ENCODE measurements at places on chromosomes 3 and 15.

GRCh38 chr3:56778893-56779292 is 22.9 kb downstream of the ARHGEF3 start:
- no peak for DNase-seq

GRCh38 chr3:127800508-127800907 is 21.8 kb downstream of the MGLL start:
- DNase-seq = peak; percentile 87

DNA sequence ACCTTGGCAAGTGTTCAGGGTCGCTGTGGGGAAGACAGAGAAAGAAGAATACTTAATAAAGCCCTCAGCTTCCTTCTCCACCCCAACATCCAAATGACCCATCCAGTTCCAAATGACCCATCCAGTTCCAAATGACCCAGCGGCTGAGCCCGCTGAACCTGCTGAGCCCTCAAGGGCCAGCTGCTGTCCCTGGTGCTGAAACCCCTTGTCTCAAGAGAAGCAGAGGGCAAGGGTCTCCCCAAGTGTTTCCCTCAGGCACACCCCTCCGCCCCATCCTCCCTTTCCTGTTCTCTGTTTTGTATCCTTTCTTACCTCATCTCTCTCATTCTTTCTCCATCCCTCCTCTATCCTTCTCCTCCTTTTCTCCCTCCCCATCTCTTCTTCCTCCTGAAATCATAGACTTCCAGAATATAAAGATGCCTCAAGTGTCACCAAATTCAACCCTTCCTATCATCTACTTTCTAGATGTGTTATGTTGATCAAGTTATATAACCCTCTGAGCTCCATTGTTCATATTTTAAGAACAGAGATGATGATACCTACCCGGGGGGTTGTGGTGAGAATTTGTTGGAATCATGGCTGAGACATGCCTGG is 29.0 kb downstream of the CCDC33 start:
- DNase-seq = no peak

DNA sequence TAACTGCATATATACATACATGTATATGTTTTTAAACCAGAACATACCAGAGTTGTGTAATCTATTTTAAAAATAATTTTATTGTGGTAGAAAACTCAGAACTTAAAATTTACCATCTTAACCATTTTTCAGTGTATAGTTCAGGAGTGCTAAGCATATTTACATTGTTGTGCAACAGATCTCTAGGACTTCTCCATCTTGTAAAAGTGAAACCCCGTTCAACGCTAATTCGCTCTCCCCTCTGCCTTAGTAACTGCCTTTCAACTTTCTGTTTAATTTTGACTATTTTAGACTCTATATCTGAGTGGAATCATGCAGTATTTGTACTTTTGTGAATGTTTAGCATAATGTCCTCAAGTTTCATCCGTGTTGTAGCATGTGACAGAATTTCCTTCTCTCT is 51.8 kb upstream of the SSR3 start:
- DNase-seq = no peak

DNA sequence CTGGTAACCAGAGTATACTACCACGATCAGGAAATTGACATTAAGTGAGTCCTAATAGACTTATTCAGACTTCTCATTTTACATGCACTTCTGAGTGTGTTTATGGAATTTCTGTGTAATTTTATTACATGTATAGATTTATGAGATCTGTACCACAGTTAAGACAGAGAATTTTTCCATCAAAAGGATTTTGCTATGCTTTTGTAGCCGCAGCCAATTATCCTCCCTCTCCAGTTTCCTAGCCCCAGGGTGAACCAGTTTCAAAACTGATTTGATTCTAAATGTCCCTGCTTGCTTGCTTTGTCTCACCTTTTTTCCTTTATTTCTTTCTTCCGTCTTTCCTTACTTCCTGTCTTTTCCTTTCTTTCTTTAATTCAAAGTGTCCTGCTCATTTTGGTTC is 661.2 kb upstream of the BCHE start:
- DNase-seq = no peak

DNA sequence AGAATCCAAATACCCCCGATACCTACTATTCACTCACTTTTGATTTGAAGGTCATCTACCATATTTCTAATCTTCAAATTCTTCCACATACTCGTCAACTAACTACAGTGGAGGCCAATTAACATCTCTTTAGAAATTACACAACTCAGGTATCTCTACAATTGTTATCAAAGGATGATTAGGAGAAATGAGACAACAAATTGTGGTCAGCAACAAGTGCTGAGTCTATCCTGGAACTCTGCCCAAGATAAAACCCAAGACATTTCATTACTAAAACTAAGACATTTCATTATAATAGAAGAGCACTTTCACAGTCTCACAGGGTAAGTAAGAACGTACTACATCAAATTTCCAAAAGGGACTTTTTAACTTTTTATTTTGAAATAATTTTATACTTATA is 100.0 kb downstream of the TBC1D5 start:
- no peak for DNase-seq

- DNase-seq = peak; percentile 41
Observed at GRCh38 chr15:96066852-96067495, 263.5 kb upstream of the NR2F2 start.
